Bronchial epithelial cell (primary cell): ENCODE measurements at places on chromosomes 4 and X. TPM values are rescaled to one million over a fixed set of nuclear protein-coding genes. Genes with fewer than 3 reads are reported as not detected.

UGT2B17 gene
- total RNA-seq = 0.13 TPM in 1 of 2 replicates, not detected in the other

FGF5 gene
- total RNA-seq = 0.51 and 1.3 TPM in 2 replicates

MED12 gene
- 8.2 and 16.3 TPM in 2 replicates for total RNA-seq

TCEAL5 gene
- total RNA-seq = not detected in 2 replicates

WDR17 gene
- total RNA-seq = under 0.01 and 0.13 TPM in 2 replicates

BMP3 gene
- under 0.01 and 0.38 TPM in 2 replicates for total RNA-seq

GPRIN3 gene
- not detected in 2 replicates for total RNA-seq

GRCh38 chr4:55608591-55608990 lies 16.5 kb upstream of the PDCL2 start:
- DNase-seq = peak; percentile 12

GRCh38 chr4:80452055-80452454 lies 116.5 kb downstream of the CFAP299 start:
- no peak for DNase-seq

GRCh38 chr4:17324386-17324830 lies 187.5 kb downstream of the QDPR start:
- DNase-seq = no peak

DNA sequence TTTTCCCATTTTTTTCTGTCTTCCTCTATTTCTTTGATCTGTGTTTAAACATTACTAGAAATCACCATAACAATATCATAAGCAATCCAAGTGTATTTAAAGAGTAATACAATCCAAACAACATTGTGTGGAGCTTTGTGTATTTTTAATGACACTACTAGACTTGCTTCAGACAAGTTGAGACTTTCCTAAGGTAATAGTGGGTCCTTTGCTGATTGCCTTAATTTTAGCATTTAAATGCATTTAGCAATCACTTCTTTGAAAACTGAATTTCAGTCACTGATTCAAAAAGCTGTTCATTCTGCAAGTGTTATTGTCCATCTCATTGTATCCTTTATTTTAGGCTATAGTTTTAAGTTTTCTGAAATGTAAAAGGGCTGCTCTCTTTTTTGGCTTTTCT lies 804.8 kb downstream of the ADGRL3 start:
- no peak for DNase-seq

GRCh38 chr4:58809366-58809765 lies 1699.2 kb upstream of the IGFBP7 start:
- DNase-seq = no peak

DNA sequence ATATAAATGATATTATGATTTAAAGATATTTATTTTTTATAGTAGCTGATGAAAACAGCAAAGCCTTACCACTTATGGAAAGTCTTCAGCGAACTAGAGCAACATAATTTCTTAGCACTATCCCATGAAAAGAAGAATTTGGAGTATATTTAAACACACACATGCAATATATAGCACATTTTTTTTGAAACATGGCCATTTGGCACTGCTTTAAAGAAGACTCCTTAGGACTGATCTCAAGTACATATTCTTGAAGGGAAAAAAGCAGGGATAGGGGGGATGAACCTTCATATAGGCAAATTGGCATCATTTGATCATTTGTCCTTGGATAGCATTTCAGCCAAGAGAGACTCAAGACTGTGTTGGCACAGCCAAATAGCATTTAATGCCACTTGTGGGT lies 193.3 kb downstream of the ANKRD50 start:
- DNase-seq = no peak

DNA sequence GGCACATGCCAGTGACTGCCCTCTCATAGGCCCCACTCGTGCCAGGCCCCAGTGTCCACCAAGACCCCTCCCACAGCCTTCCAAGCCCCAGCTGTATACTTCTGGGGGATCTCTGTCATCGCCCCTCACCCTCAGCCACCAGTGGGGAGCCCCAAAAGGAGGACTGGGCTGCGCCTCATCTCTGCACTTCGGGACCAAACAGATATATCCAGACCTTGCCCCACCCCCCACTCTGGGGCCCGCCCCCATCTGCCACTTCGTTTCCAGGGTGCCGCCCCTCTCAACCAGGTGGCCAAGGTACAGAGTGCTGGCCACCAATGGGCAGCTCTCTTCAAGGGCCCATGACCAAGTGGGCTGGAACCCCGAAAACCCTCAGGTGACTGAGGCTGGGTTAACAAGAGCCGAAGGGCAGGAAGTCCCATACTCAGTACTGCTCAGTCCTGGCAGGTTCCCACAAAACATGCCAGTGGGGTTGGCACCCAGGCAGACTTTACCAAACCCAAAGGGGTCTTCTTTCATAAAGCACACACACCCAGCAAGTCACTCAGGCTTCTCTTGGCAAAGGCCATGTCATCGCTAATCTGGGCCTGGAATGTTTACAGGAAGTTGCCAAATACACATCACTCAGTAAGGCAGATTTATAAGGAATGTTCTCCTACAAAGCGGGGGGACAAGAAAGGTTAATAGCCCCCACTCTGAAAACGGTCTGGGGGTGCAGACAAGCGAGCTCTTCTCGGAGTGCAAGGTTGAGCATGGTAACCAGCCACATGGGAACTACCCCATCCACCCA lies 4.4 kb downstream of the ZFYVE28 start:
- DNase-seq = peak; percentile 37

GRCh38 chrX:20718592-20719380 lies 452.1 kb upstream of the RPS6KA3 start:
- no peak for DNase-seq

GRCh38 chr4:83490876-83491450 lies 6.1 kb upstream of the ABRAXAS1 start:
- peak; percentile 36 for DNase-seq

- DNase-seq = peak; percentile 41
These were observed 2.0 kb downstream of the ARSJ start for GRCh38 chr4:113977526-113977855.

DNA sequence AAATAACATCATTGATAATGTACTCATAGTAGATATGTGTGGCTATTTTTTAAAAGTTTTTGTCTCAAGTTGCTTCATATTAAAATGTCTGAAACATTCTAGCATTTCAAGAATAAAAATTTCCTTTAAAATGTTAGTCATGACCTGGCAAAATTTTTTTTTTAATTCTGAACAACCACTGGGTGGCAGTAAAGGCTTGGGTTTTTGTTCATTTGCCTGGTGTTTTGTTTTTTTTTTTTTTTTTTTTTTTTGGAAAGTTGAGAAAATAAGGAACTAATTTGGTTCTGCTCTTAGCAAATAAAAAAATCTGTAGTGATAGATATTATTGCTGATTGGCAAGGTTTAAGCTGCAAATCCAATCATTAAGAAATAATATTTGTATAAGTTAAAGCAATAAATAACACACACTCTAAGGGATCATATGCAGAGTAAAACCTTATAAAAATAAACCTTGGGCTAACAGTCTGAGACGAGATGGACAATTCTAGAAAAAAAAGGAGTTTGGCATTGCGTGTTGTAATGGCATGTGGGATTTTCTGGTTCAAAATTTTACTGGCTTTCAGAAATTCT lies 81.4 kb downstream of the CEP44 start:
- DNase-seq = peak; percentile 41

DNA sequence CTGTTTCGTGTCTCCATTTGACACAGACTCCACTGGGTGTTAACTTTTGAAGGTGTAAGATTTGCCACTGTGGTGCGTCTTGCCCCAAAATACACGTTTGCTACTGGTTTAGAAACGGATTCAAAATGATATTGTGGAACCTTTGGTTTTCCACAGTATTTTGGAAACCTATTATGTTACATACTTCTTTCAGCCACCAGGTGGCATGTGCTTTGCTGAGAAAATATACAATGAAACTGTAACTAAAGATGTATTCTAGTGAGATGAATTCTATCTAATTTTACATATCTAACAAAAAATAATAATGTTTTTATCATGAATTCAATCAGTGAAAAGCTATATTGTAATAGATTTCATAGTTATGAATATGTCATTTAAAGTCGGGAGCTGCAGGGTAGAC lies 28.4 kb upstream of the SLITRK4 start:
- DNase-seq = peak; percentile 1

GRCh38 chrX:111520506-111520905 lies 9.1 kb downstream of the SERTM2 start:
- DNase-seq = no peak

- DNase-seq = peak; percentile 68
These were observed 345.7 kb upstream of the NR3C2 start for GRCh38 chr4:148787831-148788477.
